Left hindlimb (tissue), 1 donor: ENCODE measurements at places on chromosomes 5 and 9.

DNA sequence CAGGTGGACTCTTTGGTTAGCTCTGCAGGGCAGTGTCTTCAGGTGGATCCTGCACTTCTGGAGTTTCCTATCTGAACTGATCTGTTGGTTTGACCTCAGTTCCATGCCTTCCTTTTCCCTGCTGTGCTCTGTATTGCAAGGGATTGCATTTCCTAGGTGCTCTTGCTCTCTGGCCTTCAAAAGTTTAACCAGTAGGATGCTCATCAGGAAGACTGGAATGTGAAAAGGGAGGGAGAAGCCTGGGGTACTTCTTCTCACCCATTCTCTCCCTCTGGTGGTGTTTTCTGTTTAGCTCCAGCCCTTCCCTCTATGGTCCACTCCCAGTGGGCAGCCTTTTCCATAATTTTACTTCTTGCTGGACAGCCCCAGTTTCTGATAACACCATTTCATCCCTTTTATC, 78.5 kb downstream of the ZNF618 start:
- no peak for DNase-seq

DNA sequence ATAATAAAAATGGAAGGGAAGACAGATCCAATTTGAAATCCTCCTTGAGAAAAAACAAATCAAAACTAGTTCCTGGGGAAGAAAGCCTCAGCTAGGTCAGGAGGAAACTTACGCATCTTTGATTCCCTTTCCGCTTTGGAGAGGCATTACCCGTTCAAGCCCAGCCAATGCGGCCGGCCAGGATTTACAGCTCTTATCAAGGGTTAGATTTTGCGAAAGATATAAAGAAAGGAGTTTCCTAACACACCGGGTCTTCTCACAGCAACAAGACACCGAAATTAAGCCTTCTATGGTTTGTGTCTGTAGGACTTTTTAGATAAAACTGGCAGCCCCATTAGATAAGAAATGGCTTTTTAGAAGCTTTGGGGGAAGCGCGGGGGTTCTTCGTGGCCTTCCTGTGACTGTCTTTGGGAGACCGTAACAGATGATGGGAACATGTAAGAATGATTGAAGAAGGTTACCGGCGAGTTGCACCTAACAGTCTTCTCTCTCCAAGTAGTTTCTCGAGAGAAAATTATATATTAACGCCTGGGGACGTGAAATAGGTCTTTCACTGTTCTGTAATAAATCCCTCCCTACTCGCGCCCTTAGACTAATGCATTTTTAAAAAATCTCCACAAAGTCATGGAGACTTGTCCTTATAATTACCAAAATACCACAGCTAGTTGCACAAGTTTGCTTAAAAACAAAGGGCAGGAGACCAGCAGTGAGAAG, 1.3 kb upstream of the ISL1 start:
- DNase-seq, result no peak

- peak; percentile 28 for DNase-seq
Observed at GRCh38 chr5:125894383-125894782, 528.8 kb upstream of the GRAMD2B start.

DNA sequence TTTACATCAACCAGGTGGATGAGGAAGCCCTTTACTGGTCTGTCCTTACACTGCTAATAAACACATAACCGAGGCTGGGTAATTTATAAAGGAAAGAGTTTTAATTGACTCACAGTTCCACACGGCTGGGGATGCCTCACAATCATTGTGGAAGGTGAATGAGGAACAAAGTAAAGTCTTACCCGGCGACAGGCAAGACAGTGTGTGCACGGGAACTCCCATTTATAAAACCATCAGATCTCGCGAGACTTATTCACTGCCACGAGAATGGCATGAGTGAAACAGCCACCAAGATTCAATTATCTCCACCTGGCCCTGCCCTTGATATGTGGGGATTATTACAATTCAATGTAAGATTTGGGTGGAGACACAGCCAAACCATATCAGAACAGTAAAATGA, 67.3 kb upstream of the GRAMD2B start:
- DNase-seq, result no peak

- DNase-seq, result no peak
Observed at GRCh38 chr9:70257502-70257901, 1.3 kb upstream of the SMC5 start.

DNA sequence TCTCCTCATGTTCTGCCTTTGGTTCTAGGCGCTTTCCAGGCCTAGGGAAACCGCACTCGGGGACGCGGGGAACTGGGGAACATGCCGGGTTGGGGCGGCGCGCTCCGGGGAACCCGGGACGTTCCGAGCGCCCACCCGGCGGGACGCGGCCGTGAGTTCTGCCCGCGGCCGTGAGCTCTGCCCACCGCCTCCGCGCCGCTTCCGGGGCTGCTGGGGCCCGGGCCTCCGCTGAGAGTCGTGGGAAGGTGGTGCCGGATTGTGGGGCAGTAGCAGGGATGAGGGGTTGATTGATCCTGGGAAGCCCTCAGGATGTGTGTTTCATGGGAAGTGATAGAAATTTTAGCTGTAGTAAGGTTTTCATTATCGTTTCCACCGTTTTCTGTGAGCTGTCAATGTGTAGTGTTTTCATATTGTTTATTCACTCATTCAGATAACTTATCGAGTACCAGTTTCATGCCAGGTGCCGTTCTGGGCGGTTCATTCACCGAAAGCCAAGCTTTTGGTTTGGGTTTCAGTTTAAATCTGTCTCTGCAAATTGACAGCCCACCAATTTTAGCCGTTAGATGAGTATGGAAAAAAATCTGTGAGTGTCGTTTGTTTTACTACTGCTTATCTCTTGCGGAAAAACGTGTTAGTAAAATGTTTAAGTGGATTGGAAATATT, 657 bp downstream of the MTRR start:
- no peak for DNase-seq

DNA sequence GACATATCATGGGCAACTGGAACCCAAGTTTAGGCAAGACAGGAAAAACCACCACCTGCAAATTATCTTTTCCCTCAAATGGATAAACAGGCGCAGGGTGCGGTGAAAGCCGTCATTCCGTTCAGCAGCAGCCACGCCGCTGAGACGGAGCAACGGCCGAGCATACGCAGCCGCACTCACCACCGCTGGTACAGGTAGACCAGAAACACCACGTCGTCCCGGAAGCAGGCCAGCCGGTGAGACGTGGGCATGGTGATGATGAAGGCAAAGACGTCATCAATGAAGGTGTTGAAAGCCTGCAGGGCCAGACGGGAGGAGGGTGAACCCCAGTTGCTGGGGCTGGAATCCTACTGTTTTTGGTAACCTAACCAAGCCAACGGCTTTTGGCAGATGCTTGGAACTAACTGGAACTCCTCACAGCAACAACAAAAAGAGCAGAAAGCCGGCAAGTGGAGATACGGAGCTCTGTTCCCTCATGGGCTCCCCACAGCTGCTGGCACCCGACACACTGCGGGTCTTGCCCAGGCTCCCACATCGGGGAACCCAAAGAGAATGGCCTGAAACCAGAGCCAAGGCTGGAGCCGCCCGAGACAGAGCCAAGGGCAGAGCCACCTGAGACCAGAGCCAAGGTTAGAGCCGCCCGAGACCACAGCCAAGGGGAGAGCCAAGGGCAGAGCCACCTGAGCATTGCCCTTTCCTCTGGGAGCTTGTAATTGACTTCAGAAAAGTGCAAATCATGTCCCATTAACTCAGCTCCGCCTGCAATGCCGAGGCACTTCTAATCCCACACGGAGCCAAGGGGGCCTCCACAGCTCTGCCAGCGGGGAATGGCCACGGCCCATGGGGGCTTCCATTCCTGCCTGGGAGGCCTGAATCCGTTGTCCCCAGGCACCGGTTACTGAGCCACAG, 24.2 kb downstream of the CLPTM1L start:
- peak; percentile 22 for DNase-seq

DNA sequence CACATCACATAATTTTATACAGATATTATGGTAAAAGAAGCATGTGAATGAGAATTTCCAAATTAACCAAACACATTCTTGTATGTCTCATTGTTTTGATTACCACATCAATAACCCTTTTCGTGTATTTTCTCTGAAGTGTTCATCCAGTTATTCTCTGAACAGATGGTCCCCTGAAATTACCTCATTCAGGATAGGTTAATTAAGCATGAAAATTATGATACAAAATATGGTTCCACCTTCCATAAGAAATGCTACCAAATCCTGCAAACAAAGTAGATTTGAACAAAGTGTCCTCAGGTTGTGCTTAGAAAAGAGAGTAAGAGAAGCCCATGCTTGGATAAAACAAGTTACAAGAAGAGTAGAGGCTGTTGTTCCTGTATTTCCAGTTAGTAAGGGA, 83.1 kb upstream of the LMNB1 start:
- DNase-seq, result no peak
